ENCODE measurements at places on chromosomes 1 and 21.

DNA sequence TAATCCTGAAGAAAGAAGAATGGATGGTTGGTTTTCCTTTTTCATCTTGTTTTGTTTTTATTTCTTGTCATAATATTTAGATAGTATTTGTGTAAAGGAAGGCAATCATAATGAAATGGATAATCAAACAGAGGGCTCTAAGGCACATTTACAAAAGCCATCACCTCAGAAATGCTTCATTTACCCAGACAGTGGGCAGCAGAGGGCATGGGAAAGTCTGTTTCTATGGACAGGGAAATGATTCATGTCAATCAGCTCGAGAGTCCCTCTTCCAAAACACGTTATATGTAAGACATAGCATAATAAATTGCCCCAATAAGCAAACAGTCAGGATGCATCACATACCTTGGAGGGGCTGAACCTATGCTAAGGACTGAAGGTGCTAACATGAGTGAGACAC lies 426.1 kb downstream of the PLPP3 start:
- DNase-seq: no peak

DNA sequence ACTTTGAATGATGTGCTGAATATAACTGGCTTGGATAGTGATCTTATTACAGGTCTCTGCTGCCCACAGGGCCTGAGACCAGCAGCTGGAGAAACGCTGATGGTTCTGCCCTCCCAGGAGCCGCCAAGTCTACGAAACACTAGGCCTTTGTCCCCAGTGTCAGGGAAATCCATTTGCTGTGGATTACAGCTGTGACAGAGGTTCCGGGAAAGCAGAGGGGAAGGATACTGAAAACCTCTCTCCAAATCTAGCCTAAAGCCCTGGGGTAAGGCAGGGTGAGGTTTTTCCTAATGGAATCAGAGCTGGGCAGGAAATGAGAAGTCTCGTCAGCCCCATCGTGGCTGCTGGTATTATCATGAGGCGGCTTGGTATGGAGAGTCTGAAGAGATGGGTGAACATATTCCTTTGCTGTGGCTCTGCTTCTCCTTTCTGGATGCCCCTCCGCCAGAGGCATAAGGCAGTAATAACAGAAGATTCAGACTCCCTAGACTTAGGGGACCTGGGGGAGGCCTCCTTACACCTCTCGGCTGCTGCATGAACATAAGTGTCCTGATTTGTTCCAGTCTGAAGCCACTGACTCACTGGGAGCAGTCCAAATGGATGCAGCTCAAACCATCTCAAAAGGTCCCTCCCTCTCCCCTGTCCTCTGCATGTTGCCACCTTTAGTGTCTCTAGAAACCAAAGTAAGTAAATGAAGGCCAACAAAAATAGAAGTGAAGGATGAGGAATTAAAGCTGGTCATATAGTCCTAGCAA lies 48.1 kb downstream of the PHC2 start:
- DNase-seq: no peak

GRCh38 chr21:42484966-42485365 lies 11.1 kb downstream of the RSPH1 start:
- no peak for DNase-seq

DNA sequence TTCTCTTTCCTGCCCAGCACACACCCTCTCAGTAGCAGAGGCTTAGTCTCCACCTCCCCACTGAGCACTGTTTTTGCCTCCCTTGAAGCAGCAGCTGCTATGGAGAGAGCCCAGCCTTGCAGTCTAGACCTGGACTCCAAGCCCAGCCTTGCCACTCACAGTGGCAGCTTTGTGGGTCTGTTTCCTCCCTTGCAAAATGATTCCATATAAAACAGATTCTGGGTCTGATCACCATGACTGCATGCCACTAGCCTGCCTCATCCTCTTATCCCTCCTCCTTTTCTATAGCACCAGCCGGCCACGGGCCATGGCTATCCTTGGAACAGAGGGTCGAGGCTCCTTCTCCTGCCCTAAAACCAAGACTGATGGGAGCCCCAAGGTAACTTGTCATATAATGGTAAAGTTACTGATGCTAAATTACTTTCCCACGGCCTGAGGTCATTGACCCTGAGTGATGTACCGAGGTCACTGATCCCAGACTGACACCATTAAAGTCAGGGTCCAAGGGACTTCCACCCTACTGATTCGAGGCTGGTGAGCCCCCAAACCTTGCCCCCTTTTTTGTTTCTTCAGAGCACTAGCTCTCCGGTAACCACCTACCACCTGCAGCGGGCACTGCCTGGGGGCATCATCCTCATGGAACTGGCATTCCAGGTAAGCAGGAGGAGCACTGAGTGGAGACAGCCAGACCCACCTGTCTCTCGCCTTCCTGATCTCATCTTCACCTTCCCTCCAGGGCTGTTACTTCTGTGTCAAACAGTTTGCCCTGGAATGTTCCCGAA lies 7.9 kb downstream of the HYI start:
- DNase-seq: no peak

GRCh38 chr1:237146241-237146640 lies 104.3 kb downstream of the RYR2 start:
- DNase-seq: peak; percentile 53

DNA sequence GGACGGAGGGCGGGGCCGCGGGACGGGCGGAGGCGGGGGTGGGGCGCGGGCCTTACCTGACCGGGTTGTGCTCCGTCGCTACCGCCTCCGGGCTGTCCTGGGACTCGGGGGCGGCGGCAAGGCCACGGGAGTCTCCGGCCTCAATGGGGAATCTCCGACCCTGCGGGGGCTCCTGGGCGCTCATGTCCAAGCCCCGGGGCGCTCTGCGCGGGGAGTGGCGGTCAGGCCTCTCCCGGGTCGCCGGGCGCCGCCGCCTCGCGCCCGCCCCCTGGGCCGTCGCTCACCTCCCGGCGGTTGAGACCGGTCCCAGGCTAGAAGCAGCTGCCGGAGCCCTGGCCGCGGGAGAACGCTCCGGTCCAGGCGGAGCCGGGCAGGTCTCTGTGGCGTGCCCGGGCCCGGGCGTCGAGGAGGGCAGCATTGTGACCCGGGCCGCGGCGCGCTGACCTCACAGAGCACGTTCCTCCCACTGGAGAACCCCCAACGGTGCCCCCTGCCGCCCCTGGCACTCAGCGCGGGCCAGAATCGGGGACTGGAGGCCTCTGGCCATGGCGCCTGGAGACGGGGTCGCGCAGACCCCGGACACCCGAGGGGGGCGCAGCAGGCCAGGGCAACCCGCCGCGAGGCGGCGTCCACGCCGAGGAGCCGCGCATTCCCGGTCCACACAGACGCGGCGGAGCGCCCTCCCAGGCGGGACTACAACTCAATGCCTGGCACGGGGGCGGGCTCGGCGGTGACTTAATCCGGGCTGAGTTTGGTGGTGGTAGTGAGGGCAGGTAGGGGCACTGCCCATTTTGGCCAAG lies 411 bp downstream of the FAM229A start:
- DNase-seq: no peak

DNA sequence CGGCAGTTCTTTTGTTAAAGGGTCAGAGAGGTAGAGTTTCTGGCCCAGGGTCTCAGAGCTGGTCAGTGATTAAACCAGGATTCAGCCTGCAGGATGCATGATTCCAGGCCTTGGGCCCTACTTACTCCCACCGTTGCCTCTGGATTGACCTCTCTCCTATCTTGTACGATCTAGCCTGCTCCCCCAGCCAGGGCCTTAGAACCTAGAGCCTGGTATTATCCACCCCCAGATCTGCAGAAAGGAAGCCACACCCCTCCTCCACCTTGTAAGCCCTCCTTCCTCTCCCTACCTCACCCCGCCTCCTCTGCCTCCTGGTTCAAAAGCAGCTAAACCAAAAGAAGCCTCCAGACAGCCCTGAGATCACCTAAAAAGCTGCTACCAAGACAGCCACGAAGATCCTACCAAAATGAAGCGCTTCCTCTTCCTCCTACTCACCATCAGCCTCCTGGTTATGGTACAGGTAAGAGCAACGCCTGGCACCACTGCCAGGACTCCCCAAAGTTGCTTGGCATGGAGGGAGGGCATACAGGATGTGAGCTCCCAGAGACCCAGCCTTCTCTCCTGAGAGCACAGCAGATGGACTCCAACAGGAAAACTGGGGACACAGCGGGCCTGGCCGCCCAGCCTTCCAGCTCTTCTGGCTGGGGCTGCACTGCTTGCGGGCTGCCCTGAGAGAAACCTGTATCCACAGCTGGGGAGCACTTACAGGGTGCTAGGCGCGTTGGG lies at the start of gene CD52:
CD52 (plus strand) TSS at position 347 of the 726 bp plus-strand sequence; CDS start at position 407, 60 bp downstream.
- no peak for DNase-seq

GRCh38 chr1:183804916-183805841 lies at the start of gene RGL1:
Gene RGL1, plus strand, starts transcription at chr1:183805120. Its CDS starts 178 bp downstream, at chr1:183805298.
- DNase-seq: no peak

DNA sequence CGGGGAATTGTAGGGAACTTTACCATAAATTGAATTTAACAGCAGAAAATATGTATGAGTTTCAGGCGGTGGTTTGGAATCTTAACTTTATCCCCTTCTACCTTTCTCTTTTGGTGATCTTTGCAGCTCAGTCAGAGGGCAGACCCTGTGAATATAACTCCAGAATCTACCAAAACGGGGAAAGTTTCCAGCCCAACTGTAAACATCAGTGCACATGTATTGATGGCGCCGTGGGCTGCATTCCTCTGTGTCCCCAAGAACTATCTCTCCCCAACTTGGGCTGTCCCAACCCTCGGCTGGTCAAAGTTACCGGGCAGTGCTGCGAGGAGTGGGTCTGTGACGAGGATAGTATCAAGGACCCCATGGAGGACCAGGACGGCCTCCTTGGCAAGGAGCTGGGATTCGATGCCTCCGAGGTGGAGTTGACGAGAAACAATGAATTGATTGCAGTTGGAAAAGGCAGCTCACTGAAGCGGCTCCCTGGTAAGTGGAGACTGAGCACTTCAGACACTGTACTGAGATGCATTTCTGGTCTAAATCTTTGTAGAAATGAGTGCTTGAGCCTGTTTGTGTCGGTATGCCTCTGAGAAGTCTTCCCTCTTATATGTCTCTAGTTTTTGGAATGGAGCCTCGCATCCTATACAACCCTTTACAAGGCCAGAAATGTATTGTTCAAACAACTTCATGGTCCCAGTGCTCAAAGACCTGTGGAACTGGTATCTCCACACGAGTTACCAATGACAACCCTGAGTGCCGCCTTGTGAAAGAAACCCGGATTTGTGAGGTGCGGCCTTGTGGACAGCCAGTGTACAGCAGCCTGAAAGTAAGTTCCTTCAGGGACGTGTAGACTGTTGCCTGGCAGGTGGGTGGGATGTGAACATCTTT lies 1.5 kb downstream of the CCN1 start:
- no peak for DNase-seq

- DNase-seq: no peak
Observed at GRCh38 chr1:41217441-41217840, 24.7 kb downstream of the SCMH1 start.

DNA sequence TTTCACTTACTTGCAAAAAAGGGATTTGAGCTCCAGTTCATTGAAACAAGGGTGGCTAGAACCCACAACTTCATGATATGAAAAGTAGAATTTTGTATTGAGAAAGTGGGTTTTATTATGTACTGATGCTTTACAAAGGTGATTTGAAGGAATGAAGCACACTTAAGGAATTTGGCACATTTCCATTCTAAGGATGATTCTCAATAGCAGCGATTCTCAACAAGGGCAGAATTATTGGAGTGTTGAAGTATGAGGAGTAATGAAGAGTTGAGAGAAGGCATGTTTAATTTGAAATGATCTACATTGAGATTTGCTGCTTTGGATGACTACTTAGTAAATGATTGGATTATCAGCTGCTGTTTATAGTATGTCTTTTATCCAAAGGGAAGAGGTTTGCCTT lies 54.7 kb downstream of the FNBP1L start:
- DNase-seq: no peak

GRCh38 chr21:38937844-38938243 lies 132.1 kb downstream of the ETS2 start:
- DNase-seq: no peak

DNA sequence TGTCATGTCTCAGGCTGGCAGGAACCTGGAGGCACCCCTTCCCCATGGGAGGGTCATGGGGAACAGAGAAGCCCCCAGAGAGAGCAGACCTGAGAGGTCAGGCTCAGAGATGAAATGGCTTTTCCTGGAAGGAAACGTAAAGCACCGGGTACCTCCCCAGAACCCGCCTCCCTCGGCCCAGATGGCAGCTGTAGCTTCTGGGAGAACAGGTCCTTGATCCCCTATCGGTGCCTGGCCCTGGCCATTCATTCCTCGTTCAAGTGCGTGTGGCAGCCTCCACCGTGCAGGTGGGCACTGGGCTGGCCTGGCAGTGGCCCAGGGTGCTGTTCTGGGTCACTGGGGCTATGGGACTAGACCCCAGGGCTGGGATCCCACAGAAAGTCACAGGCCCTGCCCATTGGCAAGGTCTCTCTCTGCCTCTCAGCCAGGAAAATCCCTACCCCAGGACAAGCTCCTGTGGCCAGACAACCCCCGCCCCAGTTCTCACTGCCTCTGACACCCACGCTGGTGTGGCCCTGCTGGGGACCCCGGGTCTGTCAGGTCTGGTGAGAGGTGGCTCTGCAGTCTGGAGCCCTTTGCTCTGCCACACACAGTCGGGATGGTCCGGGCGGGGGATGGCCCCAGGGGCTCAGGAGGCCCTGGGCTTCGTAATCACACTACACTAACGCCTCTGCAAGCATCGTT lies 183.2 kb upstream of the VAMP3 start:
- DNase-seq: no peak

DNA sequence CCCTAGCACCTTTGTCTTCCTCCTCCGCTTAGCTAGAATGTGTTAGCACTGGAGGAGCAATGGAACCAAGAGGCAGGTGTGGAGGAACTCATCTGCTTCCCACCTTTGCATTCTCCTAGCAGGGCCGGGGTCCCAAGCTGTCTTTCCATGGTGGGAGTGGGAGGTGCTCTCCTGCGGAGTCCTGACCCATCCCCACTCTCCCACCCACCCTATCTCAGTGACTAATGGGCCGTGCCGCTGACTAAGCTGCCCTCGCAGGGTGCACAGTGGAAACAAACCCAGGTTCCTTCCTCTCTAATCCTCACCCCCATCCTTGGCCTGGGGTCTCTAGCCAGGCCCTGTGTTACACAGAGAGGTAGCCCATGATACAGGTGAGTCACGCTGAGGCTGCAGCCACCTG lies 177.5 kb downstream of the HIVEP3 start:
- no peak for DNase-seq

DNA sequence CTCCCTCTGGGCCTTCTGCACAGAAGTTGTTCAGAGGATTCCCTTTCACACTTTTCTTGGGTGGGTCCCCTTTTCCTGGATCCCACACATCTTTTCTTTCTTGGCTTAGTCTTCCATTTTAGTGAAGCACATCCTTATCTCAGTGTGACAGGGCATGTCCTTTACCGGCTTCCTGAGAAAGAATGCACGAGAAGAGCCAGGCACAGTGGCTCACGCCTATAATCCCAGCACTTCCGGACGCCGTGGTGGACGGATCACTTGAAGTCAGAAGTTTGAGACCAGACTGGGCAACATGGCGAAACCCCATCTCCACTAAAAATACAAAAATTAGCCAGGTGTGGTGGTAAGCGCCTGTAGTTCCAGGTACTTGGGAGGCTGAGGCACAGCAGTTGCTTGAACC lies 22.1 kb upstream of the PSMB2 start:
- no peak for DNase-seq
